ENCODE measurements at places on chromosomes 5 and 9.

DNA sequence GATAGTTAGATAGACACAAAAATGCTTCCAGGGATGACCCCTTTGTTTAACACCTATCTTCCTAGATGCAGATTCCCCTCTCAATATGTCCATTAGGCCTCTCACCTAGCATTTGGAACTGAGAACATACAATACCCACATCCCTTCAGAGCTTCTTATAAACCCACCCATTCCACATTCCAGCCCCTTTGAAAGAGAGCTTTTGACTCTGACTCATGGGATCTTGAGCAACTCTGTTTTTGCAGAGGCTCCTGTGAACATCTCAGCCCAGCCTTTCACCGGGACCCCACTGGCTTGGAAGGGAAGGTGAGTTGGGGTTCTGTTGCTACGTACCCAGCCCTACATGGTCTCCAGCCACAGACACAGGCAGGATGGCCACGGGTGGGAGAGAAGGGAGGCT is 195.5 kb downstream of the FRMD3 start:
- no peak for DNase-seq

- DNase-seq: no peak
Measured at GRCh38 chr5:94309141-94309540, 309.3 kb downstream of the KIAA0825 start.

- no peak for DNase-seq
Measured at GRCh38 chr5:172498431-172499129, 44.3 kb upstream of the SH3PXD2B start.

DNA sequence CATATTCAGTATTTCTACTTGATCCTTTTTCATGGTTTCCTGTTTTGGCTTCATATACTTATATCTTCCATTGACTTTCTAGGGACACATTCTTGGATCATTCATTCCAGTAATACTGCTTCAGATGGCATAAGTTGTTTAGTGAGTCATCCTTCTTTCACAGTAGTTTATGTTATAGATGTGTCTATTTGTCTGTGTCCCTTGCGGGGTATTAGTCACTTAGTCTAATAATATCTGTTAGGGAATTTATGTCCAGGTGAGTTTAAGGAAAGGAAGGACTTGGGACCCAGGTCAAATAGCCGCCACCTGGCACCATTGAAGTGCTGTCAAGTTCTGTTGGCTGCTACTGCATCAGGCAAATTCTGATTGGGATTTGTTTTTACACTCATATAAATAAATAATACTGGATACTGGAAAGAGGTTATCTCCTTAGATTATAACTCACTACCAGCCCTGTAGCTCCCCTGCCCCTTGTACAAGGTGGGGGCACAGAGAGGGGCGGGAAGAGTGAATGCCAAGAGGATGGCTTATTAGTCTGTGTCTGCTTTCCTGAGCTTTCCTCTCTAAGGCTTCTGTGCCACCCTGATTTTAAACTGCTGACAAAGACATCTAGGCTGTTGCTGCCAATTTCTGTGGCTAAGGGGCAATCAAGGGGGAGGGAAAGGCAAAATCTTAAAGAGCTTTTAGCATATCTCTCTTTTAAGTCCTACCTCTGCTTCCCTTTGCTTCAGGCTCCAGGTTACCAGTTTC is 64.9 kb downstream of the CDC42SE2 start:
- DNase-seq: no peak

DNA sequence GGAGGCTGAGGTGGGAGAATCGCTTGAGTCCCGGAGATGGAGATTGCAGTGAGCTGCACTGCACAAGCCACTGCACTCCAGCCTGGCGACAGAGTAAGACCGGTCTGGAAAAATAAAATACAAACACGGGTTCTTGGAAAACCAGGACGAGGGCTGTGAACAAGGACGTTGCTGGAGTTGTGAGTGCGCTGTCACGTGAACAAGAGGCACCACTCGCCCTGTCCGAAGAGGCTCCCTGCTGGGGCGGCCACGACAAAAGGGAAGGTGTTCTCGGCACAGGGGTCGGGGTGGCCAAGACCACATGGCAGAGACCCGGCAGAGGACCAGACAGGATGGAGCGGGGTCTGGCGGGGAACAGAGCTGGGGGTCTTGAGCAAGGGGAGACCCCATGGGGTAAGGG is 30.6 kb upstream of the UBAC1 start:
- no peak for DNase-seq

GRCh38 chr5:174329738-174330137 is 284.2 kb downstream of the NSG2 start:
- no peak for DNase-seq

DNA sequence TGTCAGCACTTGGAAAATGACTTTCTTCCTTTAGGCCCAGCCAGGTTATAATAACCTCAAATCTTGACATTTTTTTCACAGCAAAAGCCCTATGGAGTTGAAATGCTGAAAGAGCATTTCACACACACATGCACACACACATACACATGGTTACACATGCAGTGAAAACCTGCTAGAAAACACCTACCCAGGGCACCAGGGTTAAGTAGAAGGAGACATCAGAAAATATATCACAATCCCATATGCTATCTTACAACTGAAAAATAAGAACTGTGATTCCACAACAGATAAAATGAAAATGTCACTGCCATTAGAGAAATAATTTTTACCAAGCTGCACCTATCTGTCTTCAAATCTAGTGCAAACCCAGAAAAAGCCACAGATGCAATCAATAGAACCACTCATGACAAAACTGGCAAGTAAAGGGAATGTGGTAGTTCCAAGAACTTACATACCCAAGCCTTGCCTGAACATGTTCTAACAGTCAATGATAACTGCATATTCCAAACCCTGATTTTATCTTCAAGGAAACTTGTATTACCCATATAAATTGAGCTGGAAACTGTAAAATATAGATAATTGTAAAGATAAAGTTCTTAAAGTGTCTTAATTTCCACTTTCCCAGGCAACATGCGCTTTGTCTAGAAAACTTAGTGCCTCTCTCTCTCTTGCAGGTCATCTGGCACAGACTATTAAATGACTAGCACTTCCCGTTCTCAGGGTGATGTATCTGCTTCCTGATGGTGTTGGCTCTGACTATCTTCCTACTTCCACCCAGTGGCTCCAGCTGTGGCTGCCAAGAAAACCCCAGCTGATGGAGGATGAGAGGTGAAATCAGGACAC is 250.2 kb upstream of the PTGER4 start:
- no peak for DNase-seq

- DNase-seq: no peak
Measured at GRCh38 chr5:57303985-57304384, 130.1 kb downstream of the GPBP1 start.

DNA sequence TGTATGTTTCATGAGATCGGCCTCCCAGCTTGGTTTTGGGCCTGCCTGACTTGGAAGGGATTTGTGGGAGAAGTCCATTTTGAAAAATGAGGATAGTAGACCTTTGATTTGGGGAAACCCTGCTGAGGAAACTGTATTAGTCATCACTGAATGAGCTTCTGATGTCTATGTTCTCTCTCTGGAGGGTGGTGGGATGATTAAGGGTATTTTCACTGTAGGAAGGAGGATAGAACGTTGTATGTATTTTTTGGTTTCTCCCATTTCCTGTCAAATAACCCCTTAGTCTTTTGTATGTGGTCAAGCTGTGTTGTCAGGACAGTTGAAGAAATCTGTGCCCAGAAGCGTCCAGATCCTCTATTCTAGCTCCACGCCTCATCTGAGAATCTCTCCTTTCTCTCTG is 151.9 kb downstream of the INSYN2B start:
- no peak for DNase-seq

DNA sequence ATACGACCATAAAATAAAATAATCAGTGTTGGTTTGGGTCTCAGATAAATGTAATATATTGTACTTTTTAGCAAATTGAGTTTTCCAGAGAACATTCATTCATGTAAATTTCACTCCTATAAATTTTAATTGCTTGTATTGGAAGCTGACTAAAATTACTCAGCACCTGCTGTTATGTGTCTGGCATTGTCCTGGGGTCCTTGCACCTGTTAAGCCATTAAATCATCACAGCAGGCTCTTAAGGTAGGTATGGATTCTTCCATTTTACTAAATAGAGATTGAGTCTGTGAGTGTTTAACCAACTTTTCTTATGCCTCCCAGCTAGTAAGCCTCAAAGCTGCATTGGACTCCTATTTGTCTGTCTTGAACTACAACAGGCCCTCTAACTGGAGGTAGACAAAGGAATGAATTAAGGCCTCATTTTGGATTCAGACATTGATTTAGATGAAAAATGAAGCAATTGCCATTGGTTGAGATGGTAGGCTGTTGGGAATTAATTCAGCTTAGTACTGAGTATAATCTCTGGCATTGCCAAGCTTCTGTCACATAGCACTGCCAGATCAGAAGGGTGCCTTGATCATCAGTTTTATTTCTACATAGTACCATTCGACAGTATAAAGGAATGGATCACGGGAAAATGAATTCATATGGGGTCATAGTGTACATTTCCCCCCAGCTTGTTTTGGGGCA is 78.9 kb downstream of the PARP8 start:
- DNase-seq: no peak

DNA sequence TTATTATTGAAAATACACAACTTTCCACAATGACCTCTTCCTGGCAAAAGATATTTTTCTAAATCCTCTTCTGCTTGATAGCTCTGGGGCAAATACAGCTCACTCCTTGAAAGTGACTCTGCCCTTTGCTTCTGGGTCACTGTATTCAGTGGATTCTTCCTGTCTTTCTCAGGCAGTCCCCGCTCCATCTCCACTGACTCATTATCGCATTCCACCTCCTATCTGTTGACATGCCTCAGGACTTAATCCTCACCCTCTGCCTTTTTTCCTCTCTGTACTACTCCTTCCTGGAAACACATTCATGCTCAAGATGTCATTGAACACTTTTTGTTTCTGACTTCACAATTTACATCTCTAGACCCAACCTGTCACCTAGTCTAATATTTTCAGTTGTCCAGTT is 8.4 kb upstream of the RGS7BP start:
- peak; percentile 9 for DNase-seq

DNA sequence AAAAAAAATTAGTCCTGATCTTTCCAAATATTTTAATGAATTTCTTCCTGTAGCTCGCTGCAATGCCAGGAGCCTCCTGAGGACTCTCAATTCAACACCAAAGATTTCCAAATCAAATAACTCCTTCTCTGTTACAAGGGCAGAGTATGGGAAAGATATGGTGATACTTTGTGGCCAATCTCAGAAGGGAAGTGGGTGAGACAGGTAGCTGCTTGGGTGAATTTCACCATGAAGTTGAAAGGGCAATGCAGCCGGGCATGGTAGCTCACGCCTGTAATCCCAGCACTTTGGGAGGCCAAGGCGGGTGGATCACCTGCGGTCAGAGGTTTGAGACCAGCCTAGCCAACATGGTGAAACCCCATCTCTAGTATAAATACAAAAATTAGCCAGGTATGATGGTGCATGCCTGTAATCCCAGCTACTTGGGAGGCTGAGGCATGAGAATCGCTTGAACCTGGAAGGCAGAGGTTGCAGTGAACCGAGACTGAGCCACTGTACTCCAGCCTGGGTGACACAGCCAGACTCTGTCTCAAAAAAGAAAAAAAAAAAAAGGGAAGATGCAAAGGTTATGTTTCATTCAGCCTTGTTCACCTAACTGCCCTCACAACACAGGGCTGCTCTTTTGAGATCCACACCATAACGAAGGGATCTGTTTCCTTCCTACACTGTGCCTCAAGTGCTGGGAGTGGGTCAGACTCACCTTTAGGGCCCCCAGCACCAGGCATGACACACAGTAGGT is 58.6 kb downstream of the PTPN3 start:
- DNase-seq: no peak

GRCh38 chr9:7324152-7324598 is 475.4 kb downstream of the DMAC1 start:
- no peak for DNase-seq
